ENCODE measurements at places on chromosomes 12 and 14.

- peak; percentile 60 for DNase-seq
Observed at GRCh38 chr12:48197549-48197970, 5.5 kb downstream of the OR10AD1 start.

DNA sequence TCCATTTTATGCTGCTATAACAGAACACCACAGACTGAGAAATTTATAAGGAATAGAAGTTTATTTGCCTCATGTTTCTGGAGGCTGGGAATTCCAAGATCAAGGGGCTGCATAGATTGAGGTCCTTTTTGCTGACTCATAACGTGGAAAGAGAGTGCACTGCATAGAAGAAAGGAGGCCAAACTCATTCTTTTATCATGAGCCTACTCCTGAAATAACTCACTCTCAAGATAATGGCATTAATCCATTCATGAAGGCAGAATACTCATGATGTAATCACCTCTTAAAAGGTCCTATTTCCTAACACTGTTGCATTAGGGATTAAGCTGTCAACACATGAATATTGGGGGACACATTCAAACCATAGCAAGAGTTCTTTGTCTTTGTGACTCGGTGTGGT lies 60.0 kb upstream of the FBXO33 start:
- DNase-seq: no peak

DNA sequence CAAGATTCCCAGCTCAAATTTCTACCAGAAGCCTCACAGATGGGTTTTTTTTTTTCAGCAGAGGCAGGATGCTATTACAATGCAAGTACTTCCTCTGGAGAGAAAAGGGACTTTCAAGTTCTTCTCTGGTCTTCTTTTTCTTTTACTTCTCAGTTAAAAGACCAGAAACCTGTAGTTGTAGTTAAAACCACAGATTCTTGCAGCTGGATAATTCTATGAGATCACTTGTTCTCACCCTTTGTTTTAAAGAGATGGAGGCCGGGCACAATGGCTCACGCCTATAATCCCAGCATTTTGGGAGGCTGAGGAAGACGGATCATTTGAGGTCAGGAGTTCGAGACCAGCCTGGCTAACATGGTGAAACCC lies 47.6 kb upstream of the OVCH1 start:
- no peak for DNase-seq

DNA sequence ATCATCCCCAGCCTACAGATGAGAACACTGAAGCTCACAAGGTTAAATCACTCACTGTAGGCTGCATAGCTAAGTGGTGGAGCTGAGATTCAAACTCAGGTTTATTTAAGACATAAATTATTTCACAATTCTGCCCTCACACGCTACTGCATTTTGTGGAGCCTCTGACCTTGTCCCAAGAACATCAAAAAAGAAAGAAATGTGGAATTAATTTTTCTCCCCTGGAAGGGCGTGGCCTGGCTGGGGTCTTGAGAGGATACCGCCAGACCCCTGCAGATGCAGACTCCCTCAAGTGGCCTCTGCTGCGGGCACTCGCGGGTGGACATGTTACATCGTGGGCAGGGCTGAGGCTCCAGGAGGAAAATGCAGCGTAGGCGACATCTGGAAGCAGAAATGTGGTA lies 40.6 kb downstream of the LTBP2 start:
- DNase-seq: no peak

GRCh38 chr14:92254786-92255185 lies 68.2 kb upstream of the SLC24A4 start:
- DNase-seq: no peak

All from CD4-positive, alpha-beta T cell treated with Interleukin-17A for 1 hour (primary cell).